ENCODE measurements at places on chromosomes 3 and 15.

GRCh38 chr15:76501726-76502125 lies 165.2 kb downstream of the ISL2 start:
- DNase-seq = peak; percentile 7

DNA sequence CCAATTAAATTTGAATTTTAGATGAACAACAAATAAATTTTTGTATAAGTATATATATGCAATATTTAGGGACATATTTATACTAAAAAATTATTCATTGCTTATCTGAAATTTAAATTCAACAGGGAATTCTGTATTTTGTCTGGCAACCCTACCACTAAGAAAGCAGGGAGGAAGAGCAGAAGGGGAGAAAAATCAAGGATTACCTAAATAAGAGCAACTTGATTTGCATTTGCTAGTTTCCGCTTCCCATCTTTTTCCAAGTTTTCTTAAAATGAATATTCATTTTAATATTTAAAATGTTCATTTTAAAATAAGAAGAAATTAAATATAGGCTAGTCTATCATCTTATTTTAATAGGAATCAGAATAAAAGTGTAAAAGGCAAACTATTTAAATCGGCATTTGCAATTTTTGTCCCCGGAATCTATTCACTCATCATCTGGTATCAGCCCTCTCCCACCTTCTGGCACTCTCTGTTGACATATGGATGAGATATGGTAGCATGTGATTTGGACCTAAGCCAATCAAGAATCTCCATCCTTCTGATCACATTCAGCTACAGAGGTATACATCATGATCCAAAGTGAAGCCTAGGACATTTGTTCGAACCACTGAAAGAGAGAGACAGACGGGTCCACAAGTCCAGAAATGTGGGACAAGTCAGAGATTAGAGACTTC lies 82.6 kb downstream of the TRANK1 start:
- no peak for DNase-seq

GRCh38 chr3:50162034-50162883 lies 7.1 kb downstream of the SEMA3F start:
- DNase-seq = no peak

DNA sequence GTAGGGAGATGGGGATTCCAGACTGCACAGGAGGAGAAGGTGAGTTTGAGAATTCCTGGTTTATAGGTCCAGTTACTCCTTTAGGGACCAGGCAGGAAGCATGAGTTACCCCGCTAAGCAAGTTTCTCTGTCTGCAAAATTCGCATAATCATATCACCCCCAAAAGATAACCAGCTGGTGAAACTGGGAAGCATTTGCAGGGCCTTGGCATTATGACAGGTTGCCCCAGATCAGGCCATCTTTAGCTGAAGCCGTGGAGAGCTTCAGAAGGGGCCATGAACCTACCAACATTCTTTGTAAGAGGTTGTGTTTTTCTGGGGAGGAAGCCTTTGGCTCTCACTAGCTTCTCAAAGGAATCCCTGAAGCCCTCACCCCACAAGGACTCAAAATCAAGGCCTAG lies 29.4 kb downstream of the ATP2B2 start:
- no peak for DNase-seq

DNA sequence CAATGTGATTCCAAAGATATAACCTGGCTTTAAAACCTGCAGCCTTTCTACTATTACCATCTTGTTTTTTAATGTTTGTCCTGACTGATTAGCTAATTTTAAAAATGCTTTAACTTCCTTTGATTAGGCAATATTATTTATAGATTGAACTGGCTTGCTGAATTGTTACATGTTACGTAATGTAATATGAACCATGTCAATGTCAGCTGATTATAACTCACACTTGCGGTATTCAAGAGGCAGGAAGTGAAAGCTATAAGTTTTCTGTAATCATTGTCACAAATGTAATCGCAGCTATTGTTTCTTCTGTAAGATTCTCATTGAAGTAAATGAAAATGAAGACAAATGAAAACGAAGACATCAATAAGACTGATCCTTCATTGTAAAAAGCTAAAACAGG lies 146.8 kb downstream of the ROBO2 start:
- DNase-seq = peak; percentile 4

GRCh38 chr15:101781928-101782327 lies 21.4 kb upstream of the OR4F6 start:
- no peak for DNase-seq

GRCh38 chr3:177284383-177284881 lies 87.2 kb upstream of the TBL1XR1 start:
- no peak for DNase-seq

DNA sequence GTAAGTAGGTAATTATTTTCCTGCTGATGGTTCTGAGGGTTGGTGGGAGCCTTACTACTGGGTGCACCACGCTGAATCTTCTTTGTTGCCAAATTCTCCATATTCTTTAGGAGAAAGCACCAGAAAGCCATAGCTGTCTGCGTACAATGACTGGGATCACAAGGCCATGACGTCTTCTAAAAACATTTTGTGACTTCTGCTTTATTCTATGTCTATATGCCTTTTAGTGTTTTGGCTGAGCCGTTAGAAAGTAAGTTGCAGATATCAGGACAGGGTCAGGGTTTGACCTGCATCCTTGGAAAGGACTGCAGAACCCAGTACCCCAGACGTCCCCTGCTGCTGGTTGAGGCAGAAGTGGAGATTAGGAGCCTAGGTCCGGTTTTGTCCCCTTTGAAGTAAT lies 95.6 kb downstream of the DNASE1L3 start:
- DNase-seq = no peak

DNA sequence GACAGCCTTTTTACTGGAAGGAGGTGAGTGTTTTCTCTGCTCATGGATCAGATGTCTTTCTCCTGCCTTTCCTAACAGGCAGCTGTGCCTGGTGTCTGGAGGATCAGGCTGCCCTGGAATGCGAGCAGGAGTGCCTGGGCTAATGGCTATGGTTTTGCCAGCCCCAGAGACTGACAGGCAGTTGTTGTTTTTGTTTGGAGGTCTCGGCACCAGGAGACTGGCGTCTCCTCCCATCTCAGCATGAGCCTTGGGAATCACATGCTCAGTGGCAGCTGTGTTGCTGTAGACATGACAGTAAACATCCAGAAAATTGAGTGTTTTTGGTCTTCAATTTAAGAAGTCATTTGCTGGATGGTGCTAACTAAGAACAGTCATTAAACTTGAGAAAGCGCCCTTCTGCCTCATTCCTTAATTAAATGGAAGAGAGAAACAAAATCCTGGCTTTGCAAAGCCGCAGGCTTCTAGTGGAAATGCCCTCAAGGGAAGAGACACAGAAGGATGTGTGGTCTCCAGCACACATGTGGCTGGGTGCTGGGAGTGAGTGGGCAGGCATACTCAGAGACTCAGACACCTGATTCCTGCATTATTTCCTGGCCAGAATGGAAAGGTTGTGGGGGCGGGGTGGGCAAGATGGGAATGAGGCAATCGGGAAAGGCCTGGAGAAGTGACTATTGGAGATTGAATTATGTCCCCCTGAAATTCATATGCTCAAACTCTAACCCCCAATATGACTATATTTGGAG lies 97.0 kb upstream of the NMNAT3 start:
- DNase-seq = no peak

DNA sequence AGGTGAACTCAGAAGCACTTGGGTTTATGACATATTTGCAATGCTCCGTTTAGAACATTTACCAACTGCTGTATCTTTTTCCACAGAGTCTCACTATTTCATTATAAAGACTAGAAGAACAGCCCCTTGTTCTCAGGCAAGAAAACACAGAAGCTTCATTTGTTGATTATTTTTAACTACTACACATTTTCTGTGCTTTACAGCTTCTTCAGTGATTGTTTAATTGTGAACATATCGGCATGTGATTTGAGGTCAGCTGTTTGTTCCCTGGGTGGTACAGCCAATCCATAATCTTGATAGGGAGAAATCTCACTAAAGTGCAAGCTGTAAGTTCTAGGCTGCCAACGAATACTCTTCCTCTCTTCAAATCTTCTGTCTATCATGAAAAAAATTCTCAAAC lies 31.0 kb upstream of the DLG1 start:
- DNase-seq = no peak

DNA sequence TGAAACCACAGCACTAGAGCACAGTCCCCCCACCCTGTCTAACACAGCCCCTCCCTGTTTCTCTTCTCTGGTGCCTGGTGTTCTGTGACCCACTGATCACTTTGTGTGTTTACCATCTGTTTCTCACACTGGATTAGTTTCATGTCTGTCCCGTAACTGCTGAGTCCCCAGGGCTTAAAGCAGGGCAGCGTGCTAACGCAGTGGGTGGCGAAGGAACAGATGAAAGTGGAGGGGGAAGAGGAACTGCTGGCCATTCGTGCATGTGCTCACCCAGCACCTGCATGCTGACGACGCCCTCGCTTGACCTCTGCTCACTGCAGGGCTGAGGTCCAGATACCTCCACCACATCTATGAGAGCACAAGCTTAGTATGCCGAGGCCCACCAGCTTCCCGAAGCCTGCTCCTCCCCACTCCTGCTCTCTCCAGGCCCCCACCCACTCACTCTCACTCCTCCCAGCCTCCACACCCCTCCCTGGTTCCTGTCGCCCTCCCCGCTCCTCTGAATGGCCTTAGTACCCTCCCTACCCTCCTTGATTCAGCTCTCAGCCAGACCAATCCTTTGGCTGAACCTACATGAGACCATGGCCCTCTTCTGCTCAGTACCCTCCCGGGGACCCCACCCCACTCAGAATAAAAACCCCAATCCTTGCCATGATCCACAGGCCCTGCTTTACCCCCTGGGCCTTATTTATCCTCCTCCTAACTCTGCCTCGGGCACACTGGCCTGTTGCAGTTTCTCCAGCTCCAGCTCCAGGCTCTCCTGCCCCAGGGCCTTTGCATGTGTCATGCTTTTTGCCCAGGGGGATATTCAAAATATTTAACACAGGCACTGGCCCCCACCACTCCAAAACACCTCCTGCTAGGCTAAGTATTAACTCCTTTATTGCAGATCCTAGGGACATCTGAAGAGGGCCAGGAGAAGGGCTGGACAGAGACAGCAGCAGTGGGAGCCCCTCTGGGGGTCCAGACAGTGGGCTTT lies 15.1 kb upstream of the IQSEC1 start:
- DNase-seq = no peak

DNA sequence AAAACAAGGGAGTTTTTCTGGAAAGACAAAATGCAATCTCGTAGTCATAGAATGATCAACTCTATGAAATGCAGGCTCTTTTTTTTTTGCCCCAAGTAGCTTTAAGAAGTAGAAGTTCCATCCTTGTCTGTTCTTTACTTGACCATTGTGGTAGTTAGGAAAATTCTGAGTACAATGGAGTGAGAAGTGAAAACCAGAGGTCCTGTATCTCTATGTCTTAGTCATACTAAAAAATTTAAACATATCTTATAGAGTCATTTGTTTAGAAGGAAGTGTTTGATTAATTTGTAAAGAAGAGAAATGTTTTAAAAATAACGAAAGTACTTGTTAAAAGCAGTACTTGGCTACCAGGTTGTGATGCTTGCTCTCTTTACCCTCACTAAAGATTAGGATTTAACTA lies 52.4 kb downstream of the PRKCI start:
- DNase-seq = no peak

GRCh38 chr3:150765949-150766720 lies 3.2 kb upstream of the SIAH2 start:
- DNase-seq = no peak

DNA sequence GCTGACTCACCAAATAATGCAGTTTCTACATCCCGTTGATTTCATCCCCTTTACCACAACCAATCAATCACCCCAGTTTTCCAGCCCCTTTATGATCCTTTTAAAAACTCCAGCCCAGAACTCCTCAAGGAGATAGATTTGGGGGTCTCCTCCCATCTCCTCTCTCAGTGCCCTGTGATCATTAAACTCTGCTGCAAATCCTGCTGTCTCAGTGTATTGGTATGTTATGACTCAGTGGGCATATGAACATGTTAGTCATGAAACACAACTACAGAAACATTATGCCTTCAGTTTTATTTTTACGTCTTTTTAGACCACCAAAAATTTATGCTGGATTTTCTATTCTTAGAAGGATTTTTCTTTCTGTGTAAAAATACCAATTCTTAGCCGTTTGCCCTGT lies 213.7 kb downstream of the DIPK2A start:
- no peak for DNase-seq

- peak; percentile 63 for DNase-seq
Observed at GRCh38 chr3:38521391-38521987, 25.3 kb downstream of the EXOG start.

- no peak for DNase-seq
Observed at GRCh38 chr3:168220556-168220955, 124.8 kb upstream of the GOLIM4 start.

DNA sequence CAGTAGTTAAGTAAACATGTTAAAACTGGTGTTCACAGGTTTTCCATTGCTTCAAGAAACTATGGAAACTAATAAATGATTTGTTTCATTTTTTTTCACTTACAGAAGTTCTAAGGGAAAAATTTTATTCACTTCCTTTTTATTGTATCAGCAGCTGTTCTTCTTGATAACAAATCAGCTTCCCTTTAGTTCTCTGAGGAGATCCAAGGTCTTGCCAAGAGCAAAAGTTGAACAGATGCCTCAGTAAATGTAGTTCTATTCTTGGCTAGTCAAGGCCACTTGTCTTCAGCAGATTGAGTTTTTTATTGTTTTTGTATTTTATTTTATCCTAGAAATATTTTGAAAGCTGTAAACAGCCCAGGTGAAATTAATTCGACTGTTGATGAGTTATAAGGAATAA lies 41.8 kb downstream of the KCNH8 start:
- no peak for DNase-seq

DNA sequence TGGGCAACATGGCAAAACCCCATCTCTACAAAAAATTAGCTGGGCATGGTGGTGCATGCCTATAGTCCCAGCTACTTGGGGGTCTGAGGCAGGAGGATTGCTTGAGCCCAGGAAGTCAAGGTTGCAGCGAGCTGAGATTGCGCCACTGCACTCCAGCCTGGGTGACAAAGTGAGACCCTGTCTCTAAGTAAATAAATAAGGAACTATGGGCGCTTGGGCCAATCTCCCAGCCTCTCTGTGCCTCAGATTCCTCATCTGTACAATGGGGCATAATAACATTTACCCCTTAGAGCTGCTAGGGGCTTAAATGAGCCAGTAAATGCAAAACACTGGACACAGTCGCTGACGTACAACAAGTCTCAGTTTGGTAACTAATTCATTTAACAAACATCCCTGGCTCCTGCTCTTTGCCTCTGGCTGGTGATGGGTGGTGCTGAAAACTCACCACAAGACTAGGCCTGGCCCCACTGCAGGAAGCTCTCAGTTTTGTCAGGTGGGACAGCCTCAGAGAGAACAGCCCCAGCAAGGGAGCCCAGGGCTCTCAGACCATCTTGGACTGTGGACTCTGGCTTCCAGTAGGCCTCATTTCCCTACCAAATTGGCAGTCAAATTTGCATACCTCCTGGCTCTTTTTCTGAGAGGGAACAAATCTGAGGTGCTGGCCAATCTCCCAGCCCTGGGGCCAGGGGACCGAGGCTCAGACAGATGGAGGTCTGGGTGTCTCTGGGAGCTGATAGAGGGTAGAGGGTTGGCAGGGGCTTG lies 6.4 kb upstream of the TBC1D2B start:
- no peak for DNase-seq

DNA sequence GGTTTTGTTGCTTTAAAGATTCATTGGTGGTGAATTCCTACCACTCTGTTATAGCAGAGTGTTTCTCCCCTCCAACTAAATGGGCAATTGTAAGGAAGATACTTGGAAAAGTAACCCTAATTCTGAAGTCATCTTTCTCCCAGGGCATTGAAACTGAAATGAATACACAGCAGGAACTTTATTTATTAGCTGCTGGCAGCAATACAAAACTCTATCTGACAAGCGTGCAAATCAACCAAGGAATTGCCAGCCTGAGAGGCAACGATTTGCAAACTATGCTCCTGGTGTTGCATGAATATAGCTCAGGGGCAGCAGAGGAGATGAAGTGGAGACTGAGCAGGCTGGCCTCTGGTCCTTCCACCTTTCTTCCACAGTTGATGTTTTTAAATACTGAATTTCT lies 48.9 kb downstream of the CD200R1 start:
- no peak for DNase-seq

GRCh38 chr3:135895106-135895733 lies 70.3 kb upstream of the PPP2R3A start:
- DNase-seq = peak; percentile 55
